ENCODE measurements at places on chromosomes 7 and 10. TPM values are rescaled to one million over a fixed set of nuclear protein-coding genes. Genes with fewer than 3 reads are reported as not detected.

Gene PRSS37
- not detected for polyA plus RNA-seq

Gene SLC13A4
- not detected for polyA plus RNA-seq

Gene PCGF6
- polyA plus RNA-seq, result 3.0 TPM

Gene TLL2
- 0.39 TPM for polyA plus RNA-seq

Gene EMX2
- 44.9 TPM for polyA plus RNA-seq

GRCh38 chr7:158531661-158532060 lies 56.0 kb downstream of the PTPRN2 start:
- no peaks in the 10 kb centered on the region for H3K36me3 ChIP-seq
- H3K27ac ChIP-seq, result no peak overlapping the region
- no peak for DNase-seq
- H3K4me1 ChIP-seq, result no peaks in the 10 kb centered on the region
- no peaks in the 10 kb centered on the region for H3K27me3 ChIP-seq

DNA sequence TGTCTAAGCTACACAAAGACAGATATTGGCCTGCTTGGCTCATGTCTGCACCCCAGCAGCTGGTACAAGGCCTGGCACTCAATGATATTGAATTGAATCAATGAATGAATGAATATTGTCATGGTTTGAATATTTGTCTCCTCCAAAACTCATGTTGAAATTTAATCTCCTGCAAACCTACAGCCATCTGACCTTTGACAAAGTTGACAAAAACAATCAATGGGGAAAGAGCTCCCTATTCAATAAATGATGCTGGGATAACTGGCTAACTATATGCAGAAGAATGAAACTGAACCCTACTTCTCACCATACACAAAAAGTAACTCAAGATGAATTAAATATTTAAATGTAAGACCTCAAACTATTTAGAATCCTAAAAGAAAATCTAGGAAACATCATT lies 144.7 kb downstream of the CYP26A1 start:
- DNase-seq, result no peak
- H3K27me3 ChIP-seq, result no peaks in the 10 kb centered on the region
- H3K27ac ChIP-seq, result no peak overlapping the region
- H3K4me1 ChIP-seq, result no peaks in the 10 kb centered on the region
- H3K4me3 ChIP-seq, result no peak overlapping the region
- no peaks in the 10 kb centered on the region for H3K36me3 ChIP-seq

- H3K36me3 ChIP-seq, result no peaks in the 10 kb centered on the region
- H3K4me1 ChIP-seq, result no peaks in the 10 kb centered on the region
- H3K4me3 ChIP-seq, result no peak overlapping the region
- no peak for DNase-seq
- H3K27ac ChIP-seq, result no peak overlapping the region
Observed at GRCh38 chr7:158284617-158285382, 302.8 kb downstream of the PTPRN2 start.

- no peak for DNase-seq
- H3K4me1 ChIP-seq, result no peaks in the 10 kb centered on the region
- H3K27ac ChIP-seq, result no peak overlapping the region
- no peak overlapping the region for H3K4me3 ChIP-seq
Observed at GRCh38 chr7:114885836-114886235, 36.1 kb upstream of the MDFIC start.

GRCh38 chr7:135160098-135160857 lies 10.2 kb downstream of the CYREN start:
- H3K4me1 ChIP-seq, result peaks cover 5% of the 10 kb centered on the region
- DNase-seq, result no peak
- peak overlapping the region; percentile 73 for H3K27ac ChIP-seq

DNA sequence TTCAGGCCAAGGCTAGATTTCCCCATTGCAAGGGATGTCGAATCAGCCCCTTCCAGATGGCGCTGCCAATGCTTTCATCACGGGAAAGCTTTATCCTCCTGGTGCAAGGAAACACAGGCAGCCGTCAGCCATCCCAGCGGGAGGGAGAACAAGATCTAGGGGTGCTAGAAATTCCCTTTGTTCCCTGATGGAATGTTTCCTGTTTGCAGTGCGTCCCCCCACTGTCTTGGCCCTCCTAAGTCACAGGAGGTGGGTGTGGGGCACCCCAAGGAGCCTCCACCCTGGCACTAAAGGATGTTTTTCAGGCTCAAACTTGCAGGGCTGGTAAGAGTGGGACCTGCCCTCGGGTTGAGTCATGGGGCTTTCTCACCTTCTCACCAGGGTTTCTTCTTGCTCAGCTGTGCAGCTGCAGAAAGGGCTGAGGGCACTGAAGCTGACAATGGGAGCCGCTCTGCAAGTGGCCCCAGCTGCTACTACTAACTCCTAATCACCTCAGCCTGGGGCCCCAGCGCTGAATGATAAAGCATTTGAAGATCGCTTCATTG lies 103.6 kb downstream of the PRPF18 start:
- peaks cover 3% of the 10 kb centered on the region for H3K4me1 ChIP-seq
- no peak overlapping the region for H3K4me3 ChIP-seq
- peaks cover 5% of the 10 kb centered on the region for H3K36me3 ChIP-seq
- no peak overlapping the region for H3K27ac ChIP-seq

DNA sequence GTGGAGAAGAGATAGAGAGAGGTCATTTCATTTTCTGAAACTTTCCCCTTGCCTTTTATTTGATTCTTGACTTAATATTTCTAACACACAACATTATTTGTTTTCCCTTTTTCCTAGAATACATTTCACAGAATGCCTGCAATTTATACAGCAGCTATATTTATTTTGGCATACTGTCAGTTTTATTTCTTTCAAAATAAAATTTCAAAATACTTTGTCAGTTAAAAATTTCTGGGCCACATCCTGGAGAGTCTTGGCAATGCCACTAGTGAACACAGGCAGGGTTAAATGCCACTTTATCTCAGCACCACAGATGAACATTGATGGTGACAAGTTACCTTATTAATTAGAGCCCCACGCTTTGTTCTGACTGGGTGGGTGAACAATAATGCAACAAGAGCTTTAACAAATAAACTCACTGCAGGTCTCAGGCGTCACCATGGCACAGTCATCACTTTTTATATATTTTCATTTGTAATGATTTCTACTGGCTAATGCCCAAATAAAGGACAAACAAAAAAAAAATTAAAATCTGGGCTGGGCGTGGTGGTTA lies 494.0 kb downstream of the KIF20B start:
- no peaks in the 10 kb centered on the region for H3K36me3 ChIP-seq
- no peak overlapping the region for H3K27ac ChIP-seq
- no peak overlapping the region for H3K4me3 ChIP-seq
- H3K27me3 ChIP-seq, result no peaks in the 10 kb centered on the region
- no peak for DNase-seq

- DNase-seq, result no peak
- no peaks in the 10 kb centered on the region for H3K27me3 ChIP-seq
Observed at GRCh38 chr7:31825576-31825975, 138.6 kb downstream of the PPP1R17 start.

DNA sequence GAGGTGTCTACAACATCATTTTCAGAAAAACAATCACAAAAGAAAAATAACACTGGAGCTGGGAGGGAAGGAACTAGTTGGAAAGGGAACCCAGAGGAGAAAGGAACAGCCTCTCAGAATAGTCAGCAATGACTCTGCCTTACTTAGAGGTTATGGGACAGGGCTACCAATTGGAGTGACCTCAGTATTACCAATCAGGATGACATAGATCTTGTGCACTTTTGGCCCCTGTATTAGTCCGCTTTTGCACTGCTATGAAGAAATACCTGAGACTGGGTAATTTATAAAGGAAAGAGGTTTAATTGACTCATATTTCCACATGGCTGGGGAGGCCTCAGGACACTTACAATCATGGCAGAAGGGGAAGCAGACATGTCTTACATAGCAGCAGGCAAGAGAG lies 99.7 kb upstream of the SDK1 start:
- no peaks in the 10 kb centered on the region for H3K36me3 ChIP-seq
- H3K4me1 ChIP-seq, result no peaks in the 10 kb centered on the region
- H3K27me3 ChIP-seq, result no peaks in the 10 kb centered on the region
- DNase-seq, result no peak
- no peak overlapping the region for H3K27ac ChIP-seq

- no peak overlapping the region for H3K27ac ChIP-seq
- H3K4me3 ChIP-seq, result no peak overlapping the region
- no peaks in the 10 kb centered on the region for H3K36me3 ChIP-seq
- H3K27me3 ChIP-seq, result no peaks in the 10 kb centered on the region
- DNase-seq, result no peak
Observed at GRCh38 chr10:113469796-113470195, 83.1 kb upstream of the HABP2 start.

- no peaks in the 10 kb centered on the region for H3K36me3 ChIP-seq
- DNase-seq, result no peak
- H3K4me3 ChIP-seq, result no peak overlapping the region
- H3K27me3 ChIP-seq, result no peaks in the 10 kb centered on the region
- H3K4me1 ChIP-seq, result peaks cover 2% of the 10 kb centered on the region
- H3K27ac ChIP-seq, result no peak overlapping the region
Observed at GRCh38 chr10:21280037-21280436, 245.4 kb downstream of the SKIDA1 start.

DNA sequence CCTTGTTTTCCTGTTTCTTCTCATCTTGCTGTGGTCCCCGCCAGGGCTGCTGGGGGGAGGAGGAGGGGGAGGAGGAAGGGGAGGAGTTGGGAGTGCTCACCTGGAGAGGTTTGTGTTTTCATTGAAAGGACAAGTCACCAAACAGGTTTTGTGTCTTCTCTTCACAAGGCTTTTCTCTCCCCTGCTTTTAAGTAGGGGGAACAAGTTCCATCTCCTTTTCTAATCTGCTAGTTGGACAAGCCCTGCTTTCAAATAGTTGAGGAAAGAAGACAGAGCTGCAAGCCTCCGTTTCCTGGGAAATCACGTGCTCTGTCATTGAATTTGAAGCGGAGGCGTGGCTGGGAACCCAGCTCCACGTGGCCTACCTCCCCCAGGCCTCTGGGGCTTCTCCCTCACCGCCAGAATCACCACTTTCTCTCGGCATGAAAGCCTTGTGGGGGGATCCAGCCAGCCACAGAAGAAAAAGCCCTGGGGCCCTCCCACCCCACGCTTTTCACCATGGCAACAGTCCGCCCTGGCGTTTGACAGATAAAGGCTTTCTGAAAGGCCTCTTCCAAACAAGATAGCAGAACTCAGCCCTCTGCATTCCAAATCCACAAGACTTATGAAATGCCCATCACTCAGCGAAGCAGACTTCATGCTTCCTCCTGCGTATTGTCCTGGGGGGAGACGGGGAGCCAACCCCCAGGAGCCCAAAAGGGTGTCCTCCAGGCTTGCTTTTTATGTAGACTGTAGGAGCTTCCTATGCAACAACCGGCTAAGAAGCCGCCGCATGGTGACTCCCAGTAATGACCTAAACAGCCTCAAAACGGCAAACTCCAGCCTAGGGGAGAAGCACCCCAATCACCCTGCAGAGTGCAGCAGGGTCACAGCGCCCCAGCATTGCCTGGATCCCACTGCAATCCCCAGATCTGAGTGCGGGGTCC lies 51.7 kb downstream of the PROSER2 start:
- no peak overlapping the region for H3K4me3 ChIP-seq
- no peaks in the 10 kb centered on the region for H3K27me3 ChIP-seq
- DNase-seq, result peak; percentile 87
- no peaks in the 10 kb centered on the region for H3K36me3 ChIP-seq
- peaks cover 3% of the 10 kb centered on the region for H3K4me1 ChIP-seq
- H3K27ac ChIP-seq, result peak overlapping the region; percentile 77

GRCh38 chr10:130808686-130809085 lies 502.8 kb downstream of the TCERG1L start:
- no peaks in the 10 kb centered on the region for H3K36me3 ChIP-seq
- H3K4me1 ChIP-seq, result no peaks in the 10 kb centered on the region
- no peak overlapping the region for H3K27ac ChIP-seq
- DNase-seq, result no peak
- H3K4me3 ChIP-seq, result no peak overlapping the region
- no peaks in the 10 kb centered on the region for H3K27me3 ChIP-seq

DNA sequence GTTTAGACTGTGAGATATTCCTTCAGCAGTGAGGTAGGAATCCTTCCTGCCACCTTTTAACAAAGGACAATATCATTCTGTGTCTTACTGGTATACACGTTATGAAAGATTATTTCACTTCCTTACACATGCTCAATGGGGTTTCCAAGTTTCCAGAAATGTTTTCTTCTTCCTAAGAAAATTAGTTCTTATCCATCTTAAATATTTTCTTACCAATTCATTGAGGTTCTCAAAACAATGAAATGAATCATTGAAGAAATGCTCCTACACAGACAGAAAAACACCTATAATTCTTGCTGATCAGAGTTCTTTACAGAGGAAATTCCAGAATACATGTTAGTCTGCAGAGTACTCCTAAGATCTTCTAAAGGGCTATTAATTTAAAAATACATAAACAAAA lies 51.4 kb upstream of the SEC61G start:
- no peaks in the 10 kb centered on the region for H3K27me3 ChIP-seq
- H3K4me3 ChIP-seq, result no peak overlapping the region
- H3K27ac ChIP-seq, result no peak overlapping the region
- peaks cover 5% of the 10 kb centered on the region for H3K4me1 ChIP-seq

- no peaks in the 10 kb centered on the region for H3K27me3 ChIP-seq
- H3K27ac ChIP-seq, result no peak overlapping the region
- DNase-seq, result no peak
- H3K4me3 ChIP-seq, result no peak overlapping the region
Observed at GRCh38 chr10:59319854-59320253, 42.5 kb downstream of the FAM13C start.

DNA sequence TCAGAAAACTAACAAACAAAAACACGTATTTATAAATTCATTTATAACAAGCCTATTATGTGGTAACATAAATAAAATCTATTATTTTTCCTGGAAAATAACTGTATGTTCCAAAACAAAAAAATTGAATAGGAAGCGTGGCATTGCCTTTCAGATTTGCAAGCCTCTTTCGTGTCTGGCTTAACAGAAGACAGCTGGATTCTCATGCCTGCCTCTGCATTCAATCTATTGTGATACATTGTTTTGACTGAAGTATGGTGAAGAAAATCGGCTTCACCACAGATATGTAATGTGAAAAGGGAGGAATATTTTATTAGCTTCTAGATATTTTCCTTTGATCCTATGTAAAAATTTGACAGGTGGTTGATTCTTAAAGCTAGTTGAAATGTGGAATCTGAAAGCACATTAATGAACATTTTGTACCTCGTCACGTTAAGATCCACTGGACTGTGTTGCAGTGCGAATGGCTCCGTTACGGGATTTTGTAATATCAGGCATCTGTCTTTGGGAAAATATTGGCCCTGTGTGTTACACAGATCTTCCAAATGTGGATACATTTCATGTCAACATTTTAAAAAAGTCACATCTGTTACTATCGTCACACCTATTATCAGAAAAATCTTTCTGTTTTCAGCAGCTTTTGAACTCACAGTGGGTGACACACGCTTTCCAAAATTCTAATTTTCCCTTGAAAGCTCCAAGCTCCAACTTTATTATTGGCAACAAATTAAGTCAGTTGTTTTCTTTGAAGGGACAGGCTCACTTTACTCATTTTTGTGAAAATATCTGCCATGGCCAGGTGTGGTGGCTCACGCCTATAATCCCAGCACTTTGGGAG lies 26.2 kb downstream of the PALD1 start:
- no peak for DNase-seq
- H3K4me1 ChIP-seq, result peaks cover 17% of the 10 kb centered on the region
- no peak overlapping the region for H3K4me3 ChIP-seq
- H3K27ac ChIP-seq, result no peak overlapping the region
- no peaks in the 10 kb centered on the region for H3K27me3 ChIP-seq
- H3K36me3 ChIP-seq, result no peaks in the 10 kb centered on the region

- H3K4me3 ChIP-seq, result no peak overlapping the region
- H3K27me3 ChIP-seq, result no peaks in the 10 kb centered on the region
- DNase-seq, result no peak
- peaks cover 47% of the 10 kb centered on the region for H3K36me3 ChIP-seq
- H3K27ac ChIP-seq, result no peak overlapping the region
Observed at GRCh38 chr7:137895301-137896221, 48.8 kb upstream of the DGKI start.
